Renal cortex interstitium (tissue), 15 donors: ENCODE measurements at places on chromosomes 7 and 10.

DNA sequence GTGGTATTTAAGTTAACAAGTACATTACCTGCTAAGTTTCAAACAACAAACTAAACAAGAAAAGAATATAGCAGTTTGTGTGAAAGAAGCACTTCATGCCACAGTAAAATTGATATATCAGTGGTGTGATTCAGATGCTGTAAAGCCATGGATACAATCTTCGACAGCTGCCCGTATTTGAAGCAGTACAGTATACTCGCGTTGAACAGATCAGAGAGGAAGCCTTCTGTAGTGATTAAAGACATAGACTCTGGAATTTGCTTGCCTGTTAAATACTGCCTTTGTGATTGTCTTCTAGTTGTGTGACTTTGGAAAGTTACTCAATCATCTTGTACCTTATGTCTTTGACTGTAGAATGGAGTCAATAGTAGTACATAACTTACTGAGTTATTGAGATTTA, 71.7 kb downstream of the CHRM2 start:
- no peak for DNase-seq

DNA sequence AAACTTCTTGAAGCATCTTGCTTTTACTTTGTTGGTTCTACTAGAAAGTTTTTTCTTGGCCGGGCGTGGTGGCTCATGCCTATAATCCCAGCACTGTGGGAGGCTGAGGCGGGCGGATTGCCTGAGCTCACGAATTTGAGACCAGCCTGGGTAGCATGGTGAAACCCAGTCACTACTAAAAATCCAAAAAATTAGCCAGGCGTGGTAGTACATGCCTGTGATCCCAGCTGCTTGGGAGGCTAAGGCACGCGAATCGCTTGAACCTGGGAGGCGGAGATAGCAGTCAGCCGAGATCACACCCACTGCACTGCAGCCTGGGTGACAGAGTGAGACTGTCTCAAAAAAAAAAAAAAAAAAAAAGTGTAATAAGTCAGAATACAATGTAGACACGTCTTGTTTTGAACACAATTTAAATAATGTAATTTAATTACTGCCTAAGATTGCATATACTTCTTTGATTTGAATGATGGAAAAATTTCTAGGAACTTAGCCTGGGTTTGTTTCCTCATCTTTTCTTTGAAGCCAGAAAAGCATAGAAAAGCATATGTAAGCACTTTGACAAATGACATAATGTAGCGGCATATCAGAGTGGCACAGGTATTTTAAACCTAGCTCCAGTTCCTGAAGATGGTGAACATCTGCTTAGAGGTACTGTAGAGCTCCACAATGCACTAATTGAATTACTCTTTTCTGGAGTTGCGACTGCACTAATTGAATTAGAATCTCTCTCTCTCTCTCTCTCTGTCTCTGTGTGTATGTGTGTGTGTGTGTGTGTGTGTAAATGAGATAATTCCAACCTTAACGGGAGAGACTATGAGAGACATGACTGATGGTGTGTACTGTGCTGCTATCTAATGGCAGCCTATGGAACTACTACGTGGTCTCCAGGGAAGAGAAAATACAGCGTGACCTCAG, 87.8 kb downstream of the BTRC start:
- DNase-seq: peak; percentile 57

DNA sequence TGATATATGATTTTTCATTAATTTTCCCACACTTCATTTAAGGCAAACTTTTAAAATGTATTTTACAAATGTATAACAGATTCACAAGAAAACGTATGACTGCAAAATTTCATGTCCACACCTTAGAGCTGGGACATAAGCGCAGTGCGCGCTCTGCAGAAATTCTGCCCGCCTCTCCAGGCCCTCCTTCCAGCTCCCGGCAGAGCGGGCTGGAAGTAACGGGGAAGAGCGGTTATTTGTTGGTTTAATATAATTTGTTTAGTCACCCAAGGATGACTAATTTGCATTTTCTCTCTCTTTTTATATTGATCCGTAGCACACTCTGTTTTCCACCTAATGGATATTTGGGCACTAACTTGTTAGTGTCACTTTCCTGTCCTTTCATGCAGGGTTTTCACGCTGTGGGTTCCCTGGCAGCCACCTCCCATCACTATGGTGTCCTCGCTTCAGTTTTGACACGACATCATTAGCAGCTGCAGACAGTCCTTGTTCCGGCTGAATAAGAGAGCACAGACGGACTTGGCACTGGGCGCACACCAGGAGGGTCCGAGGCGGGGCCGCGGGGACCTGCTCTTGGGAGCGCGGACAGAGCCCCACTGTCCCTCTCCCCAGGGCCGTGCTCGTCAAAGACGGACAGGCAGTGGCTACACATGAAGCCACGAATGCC, 129.2 kb upstream of the SEC61G start:
- DNase-seq: no peak

DNA sequence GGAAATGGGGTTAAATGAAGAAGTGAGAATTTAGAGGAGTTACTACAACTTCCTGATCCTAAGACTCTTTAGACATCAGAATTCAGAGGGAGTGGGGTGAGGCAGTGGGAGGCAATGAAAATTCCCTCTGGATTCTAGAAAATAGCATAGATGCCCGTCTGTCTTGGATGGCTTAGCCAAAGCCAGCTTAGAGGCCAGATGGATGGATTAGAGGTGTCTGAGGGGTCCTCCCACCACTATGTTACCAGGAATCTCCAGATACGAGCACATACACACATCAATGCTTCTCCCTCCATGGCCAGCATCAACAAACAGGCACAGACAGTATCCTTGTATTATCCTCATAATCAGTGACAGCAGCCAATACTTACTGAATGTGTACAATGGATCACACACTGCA, 418.1 kb downstream of the PLXNA4 start:
- DNase-seq: no peak

GRCh38 chr7:88226886-88227516, 7.2 kb upstream of the SRI start:
- no peak for DNase-seq

- DNase-seq: no peak
Measured at GRCh38 chr7:111140091-111140865, 49.4 kb downstream of the LRRN3 start.

GRCh38 chr10:71700731-71701368, 18.7 kb downstream of the C10orf105 start:
- DNase-seq: no peak

GRCh38 chr7:106501605-106502580, 159.1 kb downstream of the CCDC71L start:
- DNase-seq: no peak

DNA sequence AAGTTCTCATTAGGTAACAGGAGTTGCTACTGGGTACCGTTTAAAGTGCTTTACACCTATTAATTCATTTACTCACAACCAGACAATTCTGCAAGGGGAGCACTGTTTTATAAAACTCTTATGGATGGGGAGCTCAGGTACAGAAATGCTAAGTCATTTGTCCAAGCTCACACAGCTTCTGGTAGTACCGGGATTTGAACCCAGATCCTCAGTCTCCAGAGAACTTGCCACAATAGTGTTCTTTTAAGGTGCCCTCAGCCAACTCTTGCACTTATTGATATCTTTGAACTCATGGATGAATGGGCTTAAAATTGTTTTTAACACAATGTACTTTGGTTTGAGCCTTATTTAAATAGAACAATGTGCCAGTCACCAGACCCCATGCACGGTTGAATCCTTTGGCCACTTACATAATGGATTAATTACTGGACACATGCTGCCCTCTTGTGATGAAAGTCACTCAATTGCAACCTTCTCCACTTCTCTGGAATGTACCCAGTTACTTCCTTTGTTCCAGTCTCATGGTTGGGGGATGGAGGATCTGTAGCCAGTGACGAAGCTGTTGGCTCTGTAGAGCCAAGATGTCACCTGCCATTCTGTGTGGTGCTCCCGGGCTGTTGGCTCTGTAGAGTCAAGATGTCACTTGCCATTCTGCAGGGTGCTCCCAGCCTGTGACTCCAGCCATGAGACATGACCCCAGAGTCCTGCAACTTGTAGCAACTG, 65.6 kb downstream of the NOD1 start:
- peak; percentile 75 for DNase-seq

- no peak for DNase-seq
Measured at GRCh38 chr7:108290459-108291151, 160.4 kb upstream of the LAMB4 start.

GRCh38 chr7:102409340-102409739, 13.2 kb downstream of the PRKRIP1 start:
- DNase-seq: no peak

- no peak for DNase-seq
Measured at GRCh38 chr7:50697748-50698147, 84.9 kb downstream of the GRB10 start.

DNA sequence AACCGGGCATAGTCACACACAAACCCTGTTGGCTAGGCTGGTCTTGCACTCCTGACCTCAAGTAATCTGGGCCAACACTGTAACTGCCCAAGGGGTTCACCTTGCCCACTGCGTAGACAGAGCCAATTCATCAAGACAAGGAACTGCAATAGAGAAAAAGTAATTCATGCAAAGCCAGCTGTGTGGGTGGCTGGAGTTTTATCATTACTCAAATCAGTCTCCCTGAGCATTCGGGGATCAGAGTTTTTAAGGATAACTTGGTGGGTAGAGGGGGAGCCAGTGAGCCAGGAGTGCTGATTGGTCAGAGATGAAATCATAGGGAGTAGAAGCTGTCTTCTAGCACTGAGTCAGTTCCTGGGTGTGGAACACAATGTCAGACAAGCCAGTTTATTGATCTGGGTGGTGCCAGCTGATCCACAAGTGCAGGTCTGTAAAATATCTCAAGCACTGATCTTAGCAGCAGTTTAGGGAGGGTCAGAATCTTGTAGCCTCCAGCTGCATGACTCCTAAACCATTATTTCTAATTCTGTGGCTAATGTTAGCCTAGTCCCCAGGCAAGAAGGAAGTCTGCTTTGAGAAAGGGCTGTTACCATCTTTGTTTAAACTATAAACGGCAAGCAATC, 15.6 kb upstream of the FXYD4 start:
- DNase-seq: no peak

DNA sequence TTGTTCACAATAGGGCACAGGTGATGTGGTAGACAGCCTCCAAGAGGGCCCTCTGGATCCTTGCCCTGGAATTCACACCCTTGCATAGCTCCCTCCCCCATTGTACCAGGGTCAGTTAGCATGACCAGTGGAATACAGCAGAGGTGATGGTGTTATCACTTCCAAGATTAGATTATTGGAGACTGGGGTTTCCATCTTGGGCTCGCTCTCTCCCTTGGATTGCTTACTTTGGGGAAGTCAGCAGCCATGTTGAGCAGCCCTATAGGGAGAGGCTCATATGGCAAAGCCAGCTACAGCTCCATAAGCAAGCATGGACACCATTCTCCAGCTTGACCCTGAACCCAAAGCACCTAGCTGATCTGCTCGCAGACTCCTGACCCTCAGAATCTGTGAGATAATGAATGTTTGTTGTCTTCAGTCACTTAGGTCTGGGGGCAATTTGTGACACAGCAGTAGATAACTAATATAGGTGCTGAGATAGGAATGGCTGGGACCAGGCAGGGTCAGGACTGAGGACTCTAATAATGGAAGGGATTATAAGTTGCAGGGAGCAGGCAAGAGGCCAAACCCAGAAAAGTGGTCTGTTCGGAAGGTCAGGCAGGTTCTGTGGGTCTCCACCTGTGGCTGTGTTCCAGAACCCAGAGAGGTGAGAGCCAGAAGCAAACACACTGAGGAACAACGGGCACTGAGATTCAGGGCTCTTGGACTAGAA, 22.9 kb downstream of the TBXAS1 start:
- DNase-seq: no peak

- DNase-seq: peak; percentile 69
Measured at GRCh38 chr7:51160990-51161615, 155.5 kb downstream of the COBL start.

- DNase-seq: no peak
Measured at GRCh38 chr7:82972135-82972534, 190.5 kb downstream of the PCLO start.

- DNase-seq: no peak
Measured at GRCh38 chr10:88896372-88896993, 16.4 kb downstream of the STAMBPL1 start.

DNA sequence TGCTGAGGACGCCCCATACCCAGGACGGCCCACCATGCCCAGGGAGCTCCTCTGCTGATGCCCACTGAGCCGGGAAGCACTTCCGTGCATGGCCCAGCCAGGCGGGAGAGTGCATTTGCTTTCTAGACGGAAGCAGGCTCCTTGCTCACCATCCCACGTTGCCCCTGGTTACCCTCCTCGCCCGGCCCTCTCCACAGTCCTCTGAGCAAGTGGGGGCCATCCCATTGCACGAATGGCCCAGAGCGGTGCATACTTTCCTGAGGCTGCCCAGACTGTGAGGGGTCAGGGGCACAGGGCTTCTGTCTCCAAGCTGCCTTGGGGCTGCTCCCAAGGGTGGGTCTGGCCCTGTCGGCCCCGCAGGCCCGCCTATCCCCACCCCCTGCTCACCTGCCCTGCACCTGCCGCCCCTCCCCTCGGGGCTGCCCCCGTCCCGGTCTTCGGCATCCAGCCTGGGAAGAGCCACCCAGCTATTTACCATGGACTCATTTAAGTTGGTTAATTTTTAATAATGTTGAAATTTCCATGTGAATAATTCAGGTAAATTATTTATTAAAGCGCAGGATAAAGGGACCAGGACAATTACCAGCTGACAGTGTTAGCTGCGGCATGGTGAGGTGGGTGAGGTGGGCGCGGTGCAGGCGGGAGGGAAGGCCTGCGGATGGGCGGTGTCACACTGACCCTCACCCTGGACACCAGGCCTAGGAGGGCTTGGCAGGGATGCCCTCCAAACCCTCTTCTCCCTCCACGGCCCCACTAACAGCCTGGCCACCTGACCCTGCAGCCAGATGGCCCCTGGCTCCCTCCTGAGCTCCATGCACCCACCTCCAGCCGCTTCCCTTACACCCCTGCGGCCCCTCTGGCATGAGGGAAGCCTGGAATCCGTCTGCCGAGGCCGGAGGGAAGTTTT, 104.4 kb downstream of the MICALL2 start:
- peak; percentile 69 for DNase-seq

DNA sequence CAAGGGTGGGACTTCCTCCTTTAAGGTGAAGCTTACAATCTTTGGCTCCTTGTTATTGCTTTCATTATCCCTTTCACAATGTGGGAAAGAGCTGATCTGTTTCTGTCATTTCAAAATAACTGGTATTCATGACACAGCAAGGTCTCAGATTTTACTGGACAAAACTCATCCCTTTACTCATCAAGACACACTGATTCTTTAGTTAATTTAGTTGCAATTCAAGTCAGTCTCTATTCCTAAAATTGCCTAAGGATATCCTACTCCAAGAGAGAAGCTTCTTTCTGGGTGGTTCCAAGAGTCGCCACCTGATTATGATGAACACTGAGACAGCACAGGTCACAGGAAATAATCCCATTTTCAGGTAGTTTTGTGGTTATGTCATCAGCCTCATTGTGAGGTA, 5.8 kb upstream of the PNLIPRP3 start:
- no peak for DNase-seq
